Hippocampal formation (tissue), 2 donors: ENCODE measurements at places on chromosomes 5 and 9.

DNA sequence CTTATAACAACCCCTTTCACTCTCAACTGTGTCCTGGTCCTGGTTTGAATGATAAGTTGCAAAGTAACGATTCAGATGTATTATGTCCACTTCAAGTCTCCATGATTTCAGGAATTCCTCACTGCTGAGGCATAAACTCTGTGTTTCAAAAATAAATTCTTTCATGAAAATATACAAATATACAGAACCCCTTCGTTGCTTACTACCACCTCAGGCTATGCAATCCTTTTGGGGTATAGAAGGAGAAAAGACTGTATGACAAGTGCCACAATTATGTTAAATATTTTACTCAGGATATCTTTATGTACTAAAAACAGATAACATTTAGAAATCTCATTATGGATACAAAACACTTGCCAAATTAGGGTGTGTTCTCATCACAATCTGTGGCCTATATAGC is 190.7 kb downstream of the KCTD16 start:
- DNase-seq, result no peak

- peak; percentile 14 for DNase-seq
Measured at GRCh38 chr5:180860273-180860886, 696 bp downstream of the ZFP62 start.

- no peak for DNase-seq
Measured at GRCh38 chr5:176770431-176770830, 39.9 kb upstream of the UNC5A start.

GRCh38 chr5:95725937-95726810 is 5.0 kb upstream of the RHOBTB3 start:
- DNase-seq, result no peak

DNA sequence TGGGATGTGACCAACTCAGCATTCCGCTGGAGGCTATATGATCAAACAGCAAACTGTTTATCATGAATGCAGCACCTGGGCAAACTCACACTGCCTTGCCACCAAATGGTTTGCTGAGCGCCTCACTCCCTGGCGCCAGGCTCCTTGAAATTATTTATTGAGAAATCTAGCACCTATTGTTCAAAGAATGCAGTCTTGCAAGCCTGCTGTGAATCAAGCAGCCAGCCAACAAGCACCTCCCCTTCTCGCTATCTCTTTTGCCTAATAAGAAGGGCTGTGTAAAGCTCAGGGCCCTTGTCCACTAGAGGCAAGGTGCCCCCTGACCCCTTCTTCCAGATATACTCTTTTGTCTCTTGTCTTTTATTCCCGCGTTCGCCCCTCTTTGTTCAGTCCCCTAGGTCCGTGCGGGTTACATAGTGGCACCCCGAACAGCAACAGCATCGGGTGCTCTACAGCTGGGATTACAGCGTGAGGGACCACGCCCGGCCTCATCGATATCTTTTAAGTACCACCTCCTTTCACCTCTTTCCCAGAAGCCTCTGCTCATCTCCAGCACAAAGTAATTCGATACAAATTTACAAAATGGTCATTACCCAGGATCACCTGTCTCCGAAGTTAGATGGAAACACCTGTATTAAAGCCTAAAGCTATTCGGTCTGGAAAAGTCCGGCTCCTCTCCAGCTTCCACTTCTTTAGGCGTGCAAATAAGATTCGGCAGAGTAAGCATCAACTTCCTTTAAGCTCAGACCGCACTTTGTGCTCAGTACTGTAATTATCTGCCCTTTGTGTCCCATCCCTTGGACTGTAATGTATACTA is 896 bp downstream of the RIGI start:
- DNase-seq, result no peak

GRCh38 chr9:116414374-116414773 is 260.8 kb downstream of the PAPPA start:
- no peak for DNase-seq

DNA sequence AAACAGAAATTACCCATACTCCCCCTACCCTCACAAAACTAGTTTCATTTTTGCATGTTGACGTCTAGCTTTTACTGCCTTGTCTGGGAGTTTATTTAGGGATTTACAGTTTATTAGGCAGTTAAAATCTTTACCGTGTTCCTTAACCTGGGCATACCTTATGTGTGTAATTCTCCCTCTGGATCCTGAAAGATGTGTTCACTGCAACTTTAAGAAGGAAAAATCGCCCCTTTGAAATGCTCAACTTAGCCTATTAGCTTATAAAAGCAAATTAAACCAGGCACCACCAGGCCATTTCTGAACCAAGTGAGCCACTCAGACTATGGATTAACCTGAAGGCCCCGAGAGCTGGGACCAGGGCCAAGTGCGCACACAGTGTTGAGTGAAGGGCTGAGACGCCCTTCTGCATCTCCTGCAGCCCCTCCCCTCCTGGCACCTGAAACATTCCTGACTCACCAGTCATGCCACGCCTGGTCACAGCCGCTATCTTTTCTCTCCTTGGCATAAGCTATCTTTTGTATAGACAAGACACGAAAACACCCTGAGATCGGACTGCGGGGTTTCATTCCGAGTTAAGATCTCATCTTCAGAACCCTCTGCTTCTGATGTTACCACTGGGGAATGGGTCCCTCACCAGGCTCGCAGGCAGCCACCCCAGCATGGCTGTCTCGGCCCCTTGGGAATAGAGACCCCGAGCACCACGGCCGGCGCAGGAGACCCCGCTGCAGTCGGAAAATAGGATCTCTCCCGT is 111.9 kb downstream of the ROR2 start:
- no peak for DNase-seq

- no peak for DNase-seq
Measured at GRCh38 chr9:133945314-133945975, 46.7 kb downstream of the VAV2 start.

DNA sequence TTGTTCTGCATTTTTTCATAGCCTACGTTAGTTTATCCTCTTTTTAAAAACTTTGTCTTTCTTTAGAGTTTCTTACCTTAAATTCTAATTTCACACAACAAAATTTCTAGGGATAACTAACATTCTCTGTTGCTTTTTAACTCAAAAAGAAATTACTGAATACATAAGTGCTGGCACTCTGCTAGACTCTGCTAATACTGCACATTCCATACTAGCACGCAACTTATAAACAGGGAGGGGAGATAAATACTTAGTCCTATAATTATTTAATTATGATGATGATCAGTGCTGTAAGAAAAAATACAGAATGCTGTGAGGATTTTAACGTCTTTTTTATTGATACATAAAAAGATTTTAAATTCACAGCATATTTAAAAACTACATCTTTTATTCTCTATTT is 25.1 kb downstream of the RNF145 start:
- no peak for DNase-seq

GRCh38 chr5:135830876-135831275 is 3.6 kb upstream of the SLC25A48 start:
- DNase-seq, result no peak

- no peak for DNase-seq
Measured at GRCh38 chr9:113508111-113508749, 44.7 kb downstream of the RGS3 start.

DNA sequence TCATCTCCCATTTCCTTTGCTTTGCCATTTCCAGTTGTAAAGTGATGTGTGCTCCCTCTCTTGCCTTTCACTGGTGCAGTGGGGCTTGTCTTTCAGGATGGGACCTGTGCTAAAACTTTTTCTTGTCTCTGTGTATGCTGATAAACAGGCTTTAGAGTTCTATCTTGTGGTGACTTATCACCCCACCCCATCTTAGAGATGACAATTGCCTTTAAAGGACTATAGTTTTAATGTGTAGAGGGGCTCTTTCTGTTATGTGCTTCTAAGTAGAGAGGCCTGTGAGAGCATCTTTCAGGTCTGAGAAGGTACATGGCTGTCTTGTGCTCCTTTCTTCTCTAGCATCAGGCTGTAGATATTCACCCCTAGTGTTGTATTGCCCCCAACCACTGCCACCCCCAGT is 21.9 kb downstream of the MAN2A1 start:
- DNase-seq, result no peak

- DNase-seq, result no peak
Measured at GRCh38 chr9:134501761-134502265, 139.8 kb upstream of the COL5A1 start.

GRCh38 chr5:110032376-110032775 is 342.6 kb downstream of the MAN2A1 start:
- no peak for DNase-seq

GRCh38 chr5:139592289-139592688 is 31.1 kb downstream of the UBE2D2 start:
- no peak for DNase-seq

- DNase-seq, result no peak
Measured at GRCh38 chr5:16935231-16936149, 598 bp downstream of the MYO10 start.

DNA sequence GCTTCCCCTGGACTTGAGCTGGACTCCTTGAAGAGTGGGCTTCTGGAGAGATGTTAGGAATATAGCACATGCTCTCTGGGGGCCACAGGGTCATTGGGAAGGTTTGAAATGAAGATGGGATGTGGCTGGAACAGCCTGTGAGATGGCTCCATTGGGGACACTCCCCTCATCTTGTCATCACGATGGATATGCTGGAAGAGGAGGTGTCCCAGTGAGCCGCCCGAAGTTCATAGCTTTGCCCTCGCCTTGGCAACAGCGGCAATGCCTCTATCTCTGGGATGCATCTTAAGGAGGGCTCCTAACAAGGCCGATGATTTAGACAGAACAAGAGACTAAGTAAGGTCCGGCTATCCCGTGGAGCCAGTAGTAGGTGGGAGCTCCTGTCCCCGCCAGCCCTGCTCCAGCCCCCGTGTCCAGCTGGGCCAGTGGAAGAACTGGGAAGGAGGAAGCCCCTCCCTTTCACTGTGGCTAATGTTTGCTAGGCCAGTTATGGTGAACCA is 23.9 kb downstream of the AMBP start:
- no peak for DNase-seq

- DNase-seq, result no peak
Measured at GRCh38 chr5:140207250-140207964, 32.4 kb downstream of the CYSTM1 start.

GRCh38 chr9:75186767-75187380 is 98.6 kb downstream of the OSTF1 start:
- DNase-seq, result peak; percentile 2

DNA sequence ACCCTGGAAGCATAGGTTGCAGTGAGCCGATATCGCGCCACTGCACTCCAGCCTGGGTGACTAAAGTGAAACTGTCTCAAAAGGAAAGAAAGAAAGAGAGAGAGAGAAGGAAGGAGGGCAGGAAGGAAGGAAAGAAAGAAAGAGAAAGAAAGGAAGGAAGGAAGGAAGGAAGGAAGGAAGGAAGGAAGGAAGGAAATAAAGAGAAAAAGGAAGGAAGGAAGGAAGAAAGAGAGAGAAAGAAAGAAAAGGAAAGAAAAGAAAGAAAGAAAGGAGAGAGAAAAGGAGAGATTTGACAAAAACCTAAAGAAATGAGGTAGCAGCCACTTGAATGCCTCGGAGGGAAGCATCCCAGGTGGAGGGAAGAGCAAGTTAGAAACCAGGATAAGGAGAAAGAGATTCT is 44.6 kb downstream of the MSX2 start:
- DNase-seq, result no peak

DNA sequence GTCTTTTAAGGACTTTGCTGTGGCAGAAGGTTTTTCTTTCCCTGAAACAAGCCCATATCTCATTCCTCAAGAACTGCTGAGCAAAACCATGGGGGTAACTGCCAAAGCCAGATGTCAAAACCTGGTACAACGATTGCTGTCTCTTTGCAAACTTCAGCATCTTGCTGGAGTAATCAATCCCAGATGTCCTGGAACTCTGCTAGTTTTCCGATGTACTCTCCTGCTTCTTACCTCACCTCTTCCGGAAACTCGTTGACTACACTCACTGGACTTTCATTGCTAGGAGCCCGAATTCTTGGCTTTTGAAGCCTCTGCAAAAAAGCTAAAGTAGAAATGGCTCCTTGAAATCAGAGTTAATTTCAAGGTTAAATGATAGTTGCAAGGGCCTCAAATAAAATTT is 23.3 kb downstream of the RAD1 start:
- DNase-seq, result no peak

- DNase-seq, result no peak
Measured at GRCh38 chr5:56761151-56761885, 54.0 kb upstream of the MAP3K1 start.

DNA sequence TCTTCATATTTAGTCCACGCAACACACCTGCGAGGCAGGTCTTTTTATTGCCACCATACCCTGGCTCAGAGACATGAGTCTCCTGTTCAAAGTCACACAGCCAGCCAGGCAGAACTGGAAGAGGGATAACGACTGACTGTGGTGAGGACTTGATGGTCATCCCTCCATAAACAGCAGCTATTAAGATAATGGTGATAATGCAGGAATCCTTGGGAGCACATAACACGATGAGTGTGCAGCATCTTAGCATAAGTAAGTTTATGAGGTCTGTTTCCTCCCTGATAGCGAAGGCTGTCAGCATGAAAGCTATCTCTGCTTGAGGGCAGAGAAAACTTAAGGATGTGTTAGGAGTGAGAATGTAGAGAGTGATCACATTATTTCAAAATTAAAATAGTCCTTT is 30.9 kb downstream of the KCTD16 start:
- no peak for DNase-seq

- no peak for DNase-seq
Measured at GRCh38 chr5:112434641-112435040, 15.6 kb upstream of the EPB41L4A start.

GRCh38 chr9:126700296-126700695 is 86.6 kb downstream of the LMX1B start:
- no peak for DNase-seq

GRCh38 chr9:116700882-116701865 is 14.1 kb downstream of the TRIM32 start:
- DNase-seq, result no peak

- DNase-seq, result no peak
Measured at GRCh38 chr9:12748016-12748415, 26.8 kb upstream of the LURAP1L start.

DNA sequence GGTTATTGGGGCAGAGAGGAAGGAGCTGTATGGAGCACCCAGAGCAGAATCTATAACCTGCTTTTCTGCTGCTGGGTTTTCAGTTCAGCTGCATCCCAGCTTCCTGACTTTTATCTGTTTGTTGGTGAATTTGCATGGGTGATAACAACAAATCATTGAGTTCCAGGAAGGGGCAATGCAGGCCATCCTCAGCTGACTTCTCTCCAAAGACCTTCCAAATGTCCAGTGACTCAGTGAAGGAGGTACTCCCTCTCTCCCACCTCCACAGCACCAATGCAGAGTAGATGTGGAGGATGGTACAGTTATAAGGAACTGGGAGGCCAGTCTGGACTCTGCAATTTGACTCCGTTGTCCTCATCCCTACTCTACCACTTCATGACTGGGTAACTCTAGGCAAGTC is 1.6 kb upstream of the TXN start:
- no peak for DNase-seq

GRCh38 chr5:131394128-131394527 is 130.3 kb downstream of the CDC42SE2 start:
- no peak for DNase-seq

DNA sequence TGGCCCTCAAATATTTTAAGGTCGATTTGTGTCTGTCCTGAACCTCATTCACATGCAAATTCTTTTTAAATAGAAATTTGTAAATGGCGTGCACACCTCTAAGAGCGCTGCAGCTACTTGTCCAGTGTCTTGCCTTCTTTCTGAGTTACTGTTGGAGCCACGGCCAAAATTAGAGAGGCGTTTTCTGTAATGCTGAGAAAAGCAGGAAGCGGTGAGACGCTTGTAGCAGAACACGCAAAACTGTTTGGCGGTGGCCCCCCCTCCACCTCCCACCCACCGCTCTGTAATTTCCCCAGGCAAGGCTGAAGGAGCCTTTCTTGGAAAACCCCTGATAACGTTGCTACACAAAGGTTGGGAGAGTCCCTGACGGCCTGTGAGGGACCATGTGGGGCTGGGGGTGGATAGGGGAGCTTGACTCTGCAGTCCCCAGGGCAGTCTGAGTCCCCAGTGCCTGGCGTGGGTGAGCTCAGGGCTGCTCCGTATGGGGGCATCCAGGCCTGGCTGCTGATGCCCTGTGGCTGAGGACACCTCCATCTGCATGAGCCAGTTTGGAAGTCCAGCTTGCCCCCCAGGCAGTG is 96.5 kb downstream of the GADD45G start:
- DNase-seq, result no peak
